Activated CD4-positive, alpha-beta memory T cell treated with anti-CD3 and anti-CD28 coated beads, Interleukin-2, amount 10 ng/mL, durations not matched to agents 7 days and 5 days (primary cell): ENCODE measurements at places on chromosomes 2 and 18. TPM values are rescaled to one million over a fixed set of nuclear protein-coding genes. Genes with fewer than 3 reads are reported as not detected.

The SLC30A3 gene
- total RNA-seq, result 0.45 TPM

The RNU2-63P gene
- 16.1 TPM for total RNA-seq

The LYPD1 gene
- not detected for total RNA-seq

The HRH4 gene
- total RNA-seq, result 0.43 TPM

The MGAT5 gene
- total RNA-seq, result 44.5 TPM

The PSTPIP2 gene
- 7.9 TPM for total RNA-seq

The MC5R gene
- total RNA-seq, result not detected

The NEU2 gene
- not detected for total RNA-seq

The MEIS1 gene
- total RNA-seq, result not detected

The SERPINB3 gene
- not detected for total RNA-seq

DNA sequence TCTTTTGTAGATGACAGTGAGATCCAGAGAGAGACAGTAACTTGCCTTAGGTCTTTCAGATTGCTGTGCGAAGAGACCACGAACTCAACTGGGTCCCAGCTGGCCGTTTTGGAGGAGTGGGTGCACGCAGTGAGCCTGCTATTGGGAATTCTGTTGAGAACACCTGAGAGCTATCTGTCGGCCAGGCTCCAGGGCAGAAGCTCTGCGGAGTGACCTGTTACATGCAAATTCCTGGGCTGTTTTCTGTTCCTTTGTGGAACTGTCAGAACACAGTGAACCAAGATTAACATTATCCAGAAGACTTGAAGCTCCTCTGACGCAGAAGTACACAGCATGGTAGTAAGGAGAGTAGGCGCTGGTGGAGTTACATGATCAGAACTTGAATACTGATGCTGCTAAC lies 99.5 kb upstream of the LMAN1 start:
- DNase-seq, result no peak

DNA sequence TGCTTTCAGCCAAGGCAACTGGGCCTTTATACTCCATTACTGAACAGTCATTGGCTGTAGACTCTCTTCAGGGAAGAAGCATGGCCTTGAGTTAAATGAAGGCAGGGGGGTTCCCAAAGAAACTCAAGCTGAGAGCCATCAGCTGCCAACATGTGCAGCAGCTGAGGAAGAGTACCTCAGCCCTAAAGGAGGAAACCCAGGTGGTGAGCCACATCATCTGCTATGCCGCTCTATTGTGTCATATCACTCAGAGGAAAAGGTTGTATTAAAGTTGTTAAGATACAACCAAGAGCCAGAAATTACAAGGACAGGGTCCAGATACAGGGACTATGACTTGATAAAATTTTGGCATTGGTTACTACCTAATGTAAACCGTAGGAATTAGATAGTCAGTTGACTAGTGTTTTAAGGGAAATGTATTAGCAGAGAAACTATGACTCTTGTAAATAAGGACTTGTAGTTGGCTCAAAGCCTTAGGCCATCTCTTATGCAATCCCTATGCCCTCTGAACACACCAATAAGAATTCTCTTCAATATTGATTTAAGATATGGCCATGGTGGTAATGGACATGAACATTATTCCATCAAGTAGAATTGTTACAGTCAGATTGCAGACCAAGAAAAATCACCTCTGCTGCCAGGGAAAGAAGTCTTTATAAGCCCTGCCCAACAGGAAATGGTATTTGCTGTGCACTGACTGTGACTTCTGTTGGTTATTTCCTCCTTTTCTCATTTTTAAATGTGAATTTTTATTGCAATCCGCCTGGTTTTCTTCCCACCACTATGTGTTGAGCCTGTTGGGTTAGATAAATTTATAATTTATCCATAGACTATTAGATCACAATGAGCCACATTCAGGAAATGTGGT lies 9.2 kb upstream of the LRPPRC start:
- no peak for DNase-seq

- no peak for DNase-seq
Measured at GRCh38 chr2:25619185-25619584, 54.2 kb downstream of the DTNB start.

- no peak for DNase-seq
Measured at GRCh38 chr2:71906357-71906973, 241.2 kb downstream of the CYP26B1 start.

- DNase-seq, result no peak
Measured at GRCh38 chr2:214242797-214243196, 168.1 kb upstream of the VWC2L start.

GRCh38 chr2:56286936-56287335 lies 103.1 kb downstream of the CCDC85A start:
- no peak for DNase-seq

DNA sequence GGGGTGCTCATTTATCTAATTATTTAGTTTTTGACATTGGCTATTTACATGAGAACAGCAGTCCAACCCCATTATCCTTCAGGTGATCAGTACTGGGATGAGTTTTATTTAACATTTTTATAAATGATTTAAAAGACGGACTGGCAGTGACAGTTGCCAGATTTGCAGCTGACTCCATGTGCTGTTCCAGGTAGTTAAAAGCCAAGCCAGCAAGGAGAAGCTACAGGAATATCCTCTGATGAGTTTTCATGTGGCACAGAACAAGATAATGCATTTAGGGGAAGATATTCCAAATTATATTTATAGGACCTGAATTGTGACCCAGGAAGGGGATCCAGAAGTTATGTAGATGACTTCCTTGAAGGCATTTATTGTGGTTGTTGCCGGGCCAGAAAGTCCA lies 210.0 kb downstream of the MCFD2 start:
- DNase-seq, result no peak

GRCh38 chr18:31410716-31411483 lies 34.3 kb downstream of the DSG4 start:
- no peak for DNase-seq

DNA sequence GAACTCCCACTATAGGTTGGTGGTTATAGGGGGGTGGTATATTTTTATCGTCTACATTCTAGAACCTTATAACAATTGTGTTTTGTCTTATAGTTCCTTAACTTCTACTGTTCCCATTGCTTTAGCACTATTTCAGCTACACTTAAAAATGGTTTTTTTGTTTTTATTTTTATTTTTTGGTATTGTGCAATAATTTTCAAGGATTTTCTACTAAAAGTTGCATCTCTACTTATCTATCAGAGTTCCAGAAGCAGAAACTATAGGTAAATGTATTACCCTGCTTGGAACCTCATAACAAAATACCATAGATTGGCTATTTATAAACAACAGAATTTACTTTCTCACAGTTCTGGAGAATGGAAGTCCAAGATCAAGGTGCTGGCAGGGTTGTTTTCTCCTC lies 981.6 kb upstream of the CNTNAP5 start:
- no peak for DNase-seq

DNA sequence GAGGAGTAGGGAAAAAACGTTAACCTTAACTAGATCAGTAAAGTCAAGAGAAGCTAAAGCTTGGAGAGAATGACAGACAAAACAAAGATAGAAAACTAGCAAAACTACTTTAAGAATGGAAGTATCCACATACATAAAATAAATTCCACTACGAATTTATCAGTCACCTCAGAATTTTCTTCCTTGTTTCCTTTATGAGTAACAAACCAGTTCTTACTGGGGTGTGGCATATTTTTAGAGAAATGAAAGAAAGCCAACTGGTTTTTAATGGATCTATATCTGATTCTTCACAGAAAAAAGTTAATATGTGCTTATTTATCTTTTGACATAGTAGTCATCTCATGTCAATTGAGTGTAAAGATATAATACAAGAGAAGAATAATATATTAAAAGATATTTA lies 2033.7 kb upstream of the CELF4 start:
- no peak for DNase-seq

DNA sequence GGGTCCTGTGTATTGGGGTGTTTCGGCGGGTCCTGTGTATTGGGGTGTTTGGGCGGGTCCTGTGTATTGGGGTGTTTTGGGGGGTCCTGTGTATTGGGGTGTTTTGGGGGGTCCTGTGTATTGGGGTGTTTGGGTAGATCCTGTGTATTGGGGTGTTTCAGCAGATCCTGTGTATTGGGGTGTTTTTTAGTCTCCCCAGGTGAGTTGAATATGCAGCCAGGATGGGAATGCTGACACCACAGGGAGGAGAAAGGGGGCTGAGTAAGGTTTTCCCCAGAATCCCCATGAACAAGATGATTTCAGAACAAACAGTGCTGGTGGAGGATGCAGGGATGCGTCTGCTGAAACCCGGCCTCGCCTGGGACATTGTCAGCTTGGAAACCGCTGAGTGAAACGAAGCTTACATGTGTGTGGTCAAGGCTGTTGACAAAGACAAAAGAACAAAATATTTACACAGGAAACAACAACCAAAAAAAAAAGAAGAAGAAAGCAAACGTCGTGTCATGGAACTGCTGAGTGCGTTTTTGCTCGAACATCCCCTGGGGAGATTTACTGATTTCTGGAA lies 88.5 kb upstream of the ODC1 start:
- DNase-seq, result no peak

- no peak for DNase-seq
Measured at GRCh38 chr2:26778098-26778497, 7.8 kb upstream of the CENPA start.

GRCh38 chr2:63673865-63674533 lies 85.2 kb downstream of the MDH1 start:
- DNase-seq, result no peak

- no peak for DNase-seq
Measured at GRCh38 chr2:105460048-105460732, 61.3 kb upstream of the FHL2 start.

GRCh38 chr18:80188643-80189530 lies 58.4 kb downstream of the PARD6G start:
- no peak for DNase-seq

GRCh38 chr2:241269707-241270520 lies 45.6 kb downstream of the HDLBP start:
- no peak for DNase-seq

DNA sequence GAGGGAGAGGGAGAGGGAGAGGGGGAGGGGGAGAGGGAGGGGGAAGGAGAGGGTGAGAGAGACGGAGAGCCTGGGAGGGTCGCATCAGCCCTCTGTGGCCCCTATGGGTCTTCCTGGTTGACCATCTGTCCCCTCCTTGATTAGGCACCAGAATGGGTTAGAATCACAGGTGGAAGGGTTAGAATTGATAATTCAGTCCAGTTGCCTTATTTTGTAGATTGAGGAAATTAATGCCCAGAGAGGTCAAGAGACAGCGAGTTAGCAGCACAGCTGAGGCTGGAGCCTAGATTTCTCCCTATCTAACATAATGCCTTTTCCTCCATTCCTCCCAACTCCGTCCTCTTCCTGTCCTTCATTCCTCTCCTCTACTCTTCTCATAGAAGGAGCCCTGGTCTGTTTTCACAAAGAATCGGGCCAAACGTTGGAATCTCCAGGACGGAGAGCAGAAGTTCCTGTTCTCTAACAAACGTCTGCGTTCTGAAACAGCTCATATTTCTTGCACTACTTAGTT lies 338 bp upstream of the THUMPD2 start:
- DNase-seq, result no peak

DNA sequence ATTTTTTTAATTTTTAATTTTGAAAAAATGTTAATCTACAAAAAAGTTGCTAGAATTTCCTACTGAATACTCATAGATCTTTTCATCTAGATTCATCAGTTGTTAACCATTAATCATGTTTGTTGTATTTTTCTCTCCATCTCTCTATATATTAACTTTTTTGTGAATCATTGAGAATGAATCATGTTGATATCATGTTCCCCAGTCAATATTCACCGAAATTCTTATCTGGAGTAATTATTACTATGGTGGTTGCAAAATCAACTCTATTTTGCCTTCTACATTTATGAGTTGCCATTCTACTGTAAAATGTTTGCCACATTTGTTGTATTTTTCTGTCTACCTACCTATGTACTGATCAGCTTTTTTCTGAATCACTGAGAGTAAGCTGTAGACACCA lies 154.0 kb downstream of the SPP2 start:
- no peak for DNase-seq

GRCh38 chr2:240238201-240238600 lies 97.7 kb upstream of the OTOS start:
- DNase-seq, result no peak

GRCh38 chr2:48508461-48509124 lies 21.4 kb upstream of the STON1 start:
- no peak for DNase-seq

DNA sequence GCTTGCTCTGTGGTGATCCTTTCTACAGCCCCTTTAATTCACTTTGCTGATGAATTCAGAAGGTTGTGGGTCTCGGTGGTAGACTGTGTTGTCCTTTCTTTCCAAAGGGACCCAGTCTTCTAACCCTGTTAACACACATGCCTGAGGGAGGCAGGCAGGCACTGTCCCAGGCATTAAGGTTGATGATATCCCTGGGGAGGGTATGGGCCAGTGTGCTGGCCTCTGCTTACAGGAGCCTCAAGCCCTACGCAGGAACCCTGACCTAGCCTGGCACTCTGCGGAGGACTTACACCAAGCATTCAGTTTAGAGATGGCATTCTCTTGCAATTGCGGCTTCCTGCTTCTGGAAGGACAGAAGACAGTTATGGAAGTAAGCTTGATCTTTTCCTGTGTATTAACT lies 102.5 kb downstream of the PKP4 start:
- DNase-seq, result no peak
